ENCODE measurements at places on chromosomes 12 and 14.

DNA sequence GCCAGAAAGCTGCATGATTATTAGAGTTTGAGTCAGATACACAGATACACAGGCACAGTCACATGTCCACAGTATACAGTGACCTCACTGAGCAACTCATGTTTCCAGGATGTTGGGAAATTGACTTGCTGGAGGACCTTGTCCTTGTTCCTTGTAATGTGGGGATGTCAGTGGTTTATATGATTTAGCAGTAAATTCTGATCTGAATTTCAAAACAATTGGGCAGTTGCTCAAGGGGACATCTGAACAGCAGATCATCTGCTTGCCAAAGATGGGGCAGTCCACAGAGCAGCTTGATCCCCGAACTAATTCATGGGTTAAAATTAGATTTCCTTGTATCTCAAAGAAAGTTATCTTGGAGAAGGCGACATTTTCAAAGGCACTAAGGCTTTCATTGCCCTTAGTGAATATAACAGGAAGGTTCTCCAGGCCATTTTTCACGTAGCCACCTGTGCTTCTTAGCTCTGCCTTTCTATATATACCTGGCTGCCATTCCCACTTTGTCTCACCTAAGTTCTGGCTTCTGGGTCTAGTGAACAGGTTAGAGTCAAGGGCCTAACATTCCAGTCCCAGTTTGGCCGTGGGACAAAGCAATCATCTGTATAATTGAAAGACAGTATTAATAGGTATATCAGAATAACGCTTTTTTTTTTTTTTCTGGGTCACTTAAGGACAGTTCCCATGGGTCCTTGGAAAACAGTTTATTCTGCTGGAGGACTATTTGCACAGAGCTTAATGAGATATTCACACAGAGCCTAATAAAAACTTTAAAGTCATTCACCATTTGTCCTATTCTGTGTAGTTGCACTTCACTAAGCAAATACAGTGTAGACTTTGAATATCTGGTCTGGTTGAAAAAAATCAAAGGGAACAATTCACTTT, 64.9 kb upstream of the STRN3 start:
- no peak for DNase-seq

DNA sequence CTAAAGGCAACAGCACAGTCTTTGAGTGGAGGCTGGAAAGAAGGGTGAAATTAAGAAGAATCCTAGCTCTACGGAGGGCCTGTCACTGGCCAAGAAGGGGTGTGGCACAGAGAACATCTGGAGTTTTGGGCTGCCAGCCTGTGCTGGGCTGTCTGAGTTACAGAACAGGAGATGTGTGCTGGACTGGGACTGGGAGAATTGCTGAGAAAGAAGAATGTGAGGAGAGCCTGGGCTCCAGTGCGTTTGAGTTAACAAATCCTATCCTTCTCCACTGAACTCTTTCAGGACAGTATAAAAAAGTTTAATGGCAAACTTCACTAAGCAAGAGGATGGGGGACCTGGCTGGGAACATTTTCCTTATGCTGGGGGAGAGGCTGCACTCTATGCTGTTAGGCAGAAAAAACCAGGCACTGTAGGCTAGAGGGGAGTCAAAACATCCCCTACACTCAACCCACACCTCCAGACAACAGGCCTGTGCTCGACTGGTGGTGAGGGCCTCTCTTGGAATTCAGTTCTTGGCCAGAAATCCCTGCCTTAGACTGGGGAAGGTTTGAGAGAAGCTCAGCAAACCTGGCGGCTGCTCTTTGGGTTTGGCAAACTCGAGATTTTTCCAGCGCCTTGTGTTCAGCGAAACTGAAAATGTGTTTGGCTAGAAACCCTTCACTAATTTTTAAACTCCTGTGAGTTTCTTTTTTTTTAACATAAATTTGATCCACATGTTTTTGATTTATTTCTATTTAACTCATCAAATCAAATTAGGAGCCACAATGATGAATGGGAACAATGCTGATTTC, 217.3 kb downstream of the MON2 start:
- peak; percentile 45 for DNase-seq

DNA sequence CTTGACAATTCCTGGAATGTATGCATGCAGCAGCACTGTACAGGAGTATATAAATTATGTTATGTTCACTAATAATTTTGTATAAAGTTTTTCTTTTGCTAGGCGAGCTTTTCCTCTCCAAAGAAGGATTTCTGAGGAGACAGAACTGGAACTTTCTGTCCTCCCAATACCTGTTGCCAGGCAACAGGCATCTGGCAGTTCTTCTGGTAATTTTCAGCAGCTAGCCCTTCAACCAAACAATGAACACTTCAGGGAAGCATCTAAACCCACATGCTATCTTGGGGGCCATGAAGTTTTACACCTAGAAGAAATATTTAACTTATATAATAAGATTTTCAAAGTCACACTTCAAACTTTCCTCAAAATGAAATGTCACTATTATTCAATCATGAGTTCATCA, 162.9 kb upstream of the SYT10 start:
- DNase-seq = no peak

DNA sequence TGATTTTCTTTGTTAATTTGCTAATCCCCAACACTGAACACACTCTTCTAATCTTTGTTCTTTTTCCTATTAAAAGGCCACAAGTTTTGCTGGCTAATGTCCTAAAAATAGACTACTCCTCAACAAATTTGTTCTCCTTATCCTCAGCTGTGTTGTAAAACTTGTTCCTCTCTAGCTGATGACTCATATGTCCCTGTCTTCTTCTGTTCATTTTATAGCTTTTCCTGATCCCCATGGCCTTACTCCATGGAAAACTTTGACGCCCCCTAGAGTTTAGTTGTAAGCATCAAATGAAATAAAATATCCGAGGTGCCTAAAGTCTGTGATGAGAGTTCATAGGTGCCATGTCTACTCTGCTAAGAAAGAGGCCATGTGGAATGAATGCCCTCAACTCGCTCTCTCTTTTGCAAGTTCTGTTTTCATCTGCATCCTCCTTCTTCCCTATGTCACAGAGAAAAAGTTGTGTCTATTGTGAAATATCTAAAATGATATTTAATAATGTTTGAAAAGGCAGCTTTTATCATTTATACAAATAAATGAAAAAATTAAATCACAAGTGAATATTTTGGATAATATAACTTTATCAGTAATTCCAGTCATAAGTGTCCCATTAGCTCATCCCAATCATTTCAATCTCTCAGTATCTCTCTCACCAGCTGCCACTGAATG, 237.9 kb downstream of the IPO8 start:
- no peak for DNase-seq

DNA sequence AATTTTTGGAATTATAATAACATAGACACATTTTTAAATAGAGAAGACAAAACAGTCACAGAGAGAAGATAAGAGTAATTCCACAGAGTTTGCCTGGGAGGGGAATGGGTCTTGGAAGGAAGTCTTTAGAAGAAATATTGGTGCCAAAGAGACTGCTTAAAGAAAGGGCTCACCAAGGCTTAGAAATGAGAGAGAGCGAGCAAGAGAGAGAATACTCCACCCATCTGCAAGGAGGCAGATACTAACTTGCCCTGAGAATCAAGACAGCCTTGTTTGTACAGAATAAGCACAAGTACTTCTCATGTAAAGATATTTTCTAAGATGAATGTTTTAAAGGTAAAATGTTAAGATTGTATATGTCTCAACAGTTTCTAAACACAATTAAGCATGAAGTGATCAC, 165.5 kb downstream of the SLC38A4 start:
- DNase-seq = no peak

DNA sequence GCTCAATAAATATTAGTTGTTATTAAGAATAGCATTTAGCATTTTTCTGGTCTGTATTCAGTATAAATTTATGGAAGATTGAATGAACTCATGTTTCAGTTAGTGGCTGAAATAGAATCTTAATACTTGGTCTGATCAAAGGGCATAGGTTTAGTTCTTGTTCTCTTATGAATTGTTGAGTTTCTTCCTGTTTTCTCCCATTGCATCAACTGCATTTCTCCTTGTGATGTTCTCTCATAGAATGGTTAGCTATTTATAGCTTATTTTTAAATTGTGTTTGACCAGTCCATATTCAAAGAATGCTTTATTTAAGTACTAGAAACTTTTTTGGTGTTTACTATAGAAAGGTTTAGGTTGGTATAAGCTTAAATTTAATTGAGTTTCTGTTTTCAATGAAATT, 29.8 kb downstream of the APAF1 start:
- DNase-seq = no peak

DNA sequence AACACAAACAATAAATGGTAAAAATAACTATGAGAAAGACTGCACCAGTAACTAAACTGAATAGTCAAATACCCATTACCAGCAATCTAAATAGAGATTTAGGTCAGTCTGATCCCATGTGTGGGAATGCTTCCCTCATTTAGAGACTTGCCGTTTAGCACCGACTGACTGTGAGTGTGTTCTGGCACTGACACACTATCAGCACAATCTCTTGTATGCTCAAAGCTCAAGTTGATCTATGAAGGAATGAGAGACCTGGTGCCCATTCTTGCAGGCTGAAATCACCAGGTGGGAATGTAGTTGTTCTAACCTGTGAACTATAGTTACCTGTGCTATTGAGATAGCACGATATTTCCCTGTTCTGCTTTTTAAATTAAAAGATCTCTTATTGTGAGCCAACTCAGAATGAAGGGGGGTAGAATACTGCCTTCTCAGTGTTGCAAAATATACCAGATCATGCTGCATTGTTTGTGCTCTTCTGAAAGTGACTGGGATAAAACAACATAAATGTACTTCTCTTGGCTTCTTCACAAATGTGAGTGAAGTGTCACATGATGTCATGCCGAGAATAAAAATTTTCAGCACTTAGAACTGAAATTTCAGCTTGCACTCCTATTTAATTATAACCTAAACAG, 99.6 kb downstream of the LIN7A start:
- no peak for DNase-seq

GRCh38 chr14:102840771-102841528, 63.7 kb downstream of the TRAF3 start:
- no peak for DNase-seq

GRCh38 chr14:89267656-89268055, 149.4 kb downstream of the FOXN3 start:
- no peak for DNase-seq

GRCh38 chr14:69038455-69039287, 59.6 kb upstream of the ACTN1 start:
- no peak for DNase-seq

GRCh38 chr14:51079489-51079888, 15.4 kb downstream of the TRIM9 start:
- DNase-seq = no peak

DNA sequence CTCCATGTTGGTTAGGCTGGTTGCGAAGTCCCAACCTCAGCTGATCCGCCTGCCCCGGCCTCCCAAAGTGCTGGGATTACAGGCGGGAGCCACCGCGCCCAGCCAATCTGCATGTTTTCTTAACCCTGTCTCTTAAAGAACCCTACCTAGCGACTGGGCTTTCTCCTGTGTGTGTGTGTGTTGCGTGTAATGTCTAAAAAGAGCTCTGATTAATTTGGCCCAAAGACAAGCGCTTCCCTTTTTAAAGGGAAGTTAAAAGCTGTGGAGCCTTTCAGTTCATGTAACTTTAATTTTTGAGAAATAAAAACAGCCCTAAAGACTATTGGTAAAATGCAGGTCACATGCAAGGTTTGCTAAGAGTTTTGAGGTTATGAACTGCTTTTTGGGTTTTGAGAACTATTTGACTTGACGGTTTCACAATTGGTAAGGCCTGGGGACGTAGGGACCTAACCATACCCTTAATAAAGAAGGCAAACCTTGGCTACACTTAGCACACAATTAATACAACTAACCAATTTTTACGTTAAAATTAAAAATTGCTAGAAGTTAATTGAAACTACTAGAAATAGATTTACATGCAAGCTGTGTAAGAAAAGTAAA, 103.2 kb downstream of the KCNMB4 start:
- DNase-seq = no peak

DNA sequence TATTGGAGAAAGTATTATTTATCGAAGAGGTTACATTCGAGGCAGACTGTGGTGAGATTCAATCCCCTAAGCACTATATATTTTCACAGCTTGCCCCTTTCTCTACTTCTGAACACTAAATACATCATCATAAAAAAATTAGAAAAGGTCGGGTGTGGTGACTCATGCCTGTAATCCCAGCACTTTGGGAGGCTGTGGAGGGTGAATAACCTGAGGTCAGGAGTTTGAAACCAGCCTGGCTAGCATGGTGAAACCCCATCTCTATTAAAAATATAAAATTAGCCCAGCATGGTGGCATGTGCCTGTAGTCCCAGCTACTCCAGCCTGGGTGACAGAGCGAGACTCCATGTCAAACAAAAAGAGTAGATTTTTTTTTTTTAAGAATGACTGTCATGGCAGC, 70.6 kb upstream of the MYF6 start:
- no peak for DNase-seq

DNA sequence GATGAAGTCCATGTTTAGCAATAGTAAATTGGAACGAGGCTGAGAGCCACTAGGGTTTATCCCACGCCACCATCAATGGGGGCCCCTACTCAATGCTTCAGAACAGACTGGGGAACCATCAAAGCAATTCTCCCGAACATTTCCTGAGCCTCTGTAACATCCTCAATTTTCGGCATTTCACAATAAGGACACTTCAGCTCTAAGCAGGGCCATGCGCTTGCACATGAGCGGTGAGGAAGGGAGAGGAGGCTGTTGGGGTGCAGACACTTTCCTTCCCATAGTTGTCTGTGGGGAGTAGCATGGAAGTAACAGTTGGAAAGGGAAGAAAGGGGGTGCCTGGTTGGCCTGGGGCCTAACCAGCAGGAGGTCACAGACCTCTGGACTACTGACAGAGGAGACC, 129.9 kb upstream of the PRMT8 start:
- DNase-seq = no peak

GRCh38 chr12:95141310-95141709, 67.9 kb upstream of the NR2C1 start:
- DNase-seq = no peak

DNA sequence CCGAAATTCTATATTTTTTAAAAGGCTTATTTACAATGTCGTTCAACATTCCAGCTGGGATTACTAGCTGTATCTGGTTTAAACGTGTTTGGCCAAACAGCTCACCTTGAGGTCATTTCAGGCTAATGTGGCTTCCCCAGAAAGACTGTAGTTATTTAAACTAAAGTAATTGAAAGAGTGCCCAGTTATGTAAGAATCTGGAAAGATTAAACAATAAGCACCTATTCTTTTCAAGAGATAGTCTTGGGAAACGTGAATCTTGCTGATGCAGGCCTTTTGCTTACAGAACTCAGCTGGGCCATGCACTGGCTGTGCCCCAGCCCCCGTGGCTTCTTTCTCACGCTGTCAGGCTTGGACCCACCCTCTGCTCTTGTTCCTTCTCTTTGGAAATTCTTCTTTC, 24.4 kb downstream of the GLRX5 start:
- no peak for DNase-seq

DNA sequence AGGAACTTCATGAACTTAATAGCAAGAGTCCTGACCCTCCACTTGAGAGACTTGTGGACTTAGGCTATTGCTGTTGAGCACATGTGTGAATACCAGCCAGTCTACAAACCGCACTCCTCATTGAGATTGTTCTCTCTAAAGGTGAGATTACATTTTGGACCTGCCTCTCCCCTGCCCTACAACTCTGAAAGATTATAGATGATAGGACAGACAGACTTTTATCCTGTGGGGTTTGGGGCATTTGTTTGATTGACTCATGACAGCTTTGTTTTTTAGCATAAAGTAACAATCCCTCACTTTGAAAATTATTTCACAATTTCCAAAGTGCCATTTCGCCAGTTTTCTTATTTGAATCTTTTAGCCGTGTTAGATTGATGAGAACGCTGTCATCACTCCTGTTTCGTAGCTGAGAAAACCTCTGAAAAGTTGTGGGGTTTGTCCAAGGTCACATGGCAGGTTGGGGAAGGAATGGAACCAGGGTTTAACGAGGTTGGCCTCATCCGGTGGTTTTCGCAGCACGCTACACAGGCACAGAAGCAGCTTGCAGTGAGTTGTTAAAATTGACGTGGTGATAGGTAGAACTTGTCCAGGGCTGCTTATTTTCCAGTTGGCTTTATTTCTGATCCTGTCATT, 836 bp downstream of the EVL start:
- no peak for DNase-seq

All from globus pallidus (tissue), 1 donor.